Left lung (tissue), 14 donors: ENCODE measurements at places on chromosomes 16 and 17. TPM values are rescaled to one million over a fixed set of nuclear protein-coding genes. Genes with fewer than 3 reads are reported as not detected.

Gene NOL3
- total RNA-seq, result 36.7 TPM

Gene P2RX5
- total RNA-seq, result 1.1 TPM

Gene ZPBP2
- not detected for total RNA-seq

Gene MVD
- total RNA-seq, result 154 TPM
